Upper lobe of left lung (tissue), 6 donors: ENCODE measurements at places on chromosomes 4 and X. TPM values are rescaled to one million over a fixed set of nuclear protein-coding genes. Genes with fewer than 3 reads are reported as not detected.

The TLR10 gene
- total RNA-seq = 1.0 TPM

The LRIT3 gene
- total RNA-seq = 0.59 TPM

The SPP1 gene
- 13.7 TPM for total RNA-seq

The PAGE2 gene
- total RNA-seq = not detected

The H2BW2 gene
- not detected for total RNA-seq
